ENCODE measurements at places on chromosomes 5 and 9.

DNA sequence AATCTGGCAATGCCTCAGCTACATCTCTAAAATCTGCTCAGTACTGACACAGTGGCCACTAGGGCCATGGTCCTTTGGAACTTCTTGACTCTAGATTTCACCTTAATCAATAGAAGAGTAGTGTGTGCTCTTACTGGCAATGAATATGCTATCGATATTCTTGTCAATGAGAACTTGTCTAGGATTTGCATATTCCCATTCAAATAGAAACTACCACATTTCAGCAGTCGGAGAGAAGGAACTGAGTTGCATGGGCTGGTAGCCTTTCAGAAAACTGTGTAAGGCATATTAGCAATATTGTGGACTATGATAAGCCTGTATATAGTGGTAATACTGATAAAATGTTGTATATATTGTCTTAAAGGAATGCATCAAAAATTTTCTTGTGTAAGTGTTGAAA lies 45.3 kb upstream of the NAA35 start:
- DNase-seq: no peak

GRCh38 chr5:116420540-116420939 lies 154.1 kb downstream of the SEMA6A start:
- no peak for DNase-seq

GRCh38 chr9:76114144-76114543 lies 223.7 kb downstream of the PCSK5 start:
- no peak for DNase-seq

DNA sequence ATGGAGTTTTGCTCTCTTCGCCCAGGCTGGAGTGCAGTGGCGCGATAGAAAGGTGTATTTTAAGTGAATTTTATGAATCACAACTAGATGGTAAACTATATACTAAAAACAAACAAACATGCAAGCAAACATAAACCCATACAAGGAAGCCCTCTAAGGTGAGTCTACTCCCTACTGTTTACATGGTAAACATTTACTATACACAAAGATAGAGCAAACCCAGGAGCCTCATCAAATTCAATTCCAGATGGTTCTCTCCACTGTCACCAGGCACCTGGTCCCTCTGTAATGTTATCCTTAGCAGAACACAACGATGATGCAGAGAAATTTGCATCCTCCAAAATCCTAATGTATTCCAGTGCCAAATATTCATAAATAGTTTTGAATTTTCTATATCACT lies 17.9 kb downstream of the ANKH start:
- no peak for DNase-seq

DNA sequence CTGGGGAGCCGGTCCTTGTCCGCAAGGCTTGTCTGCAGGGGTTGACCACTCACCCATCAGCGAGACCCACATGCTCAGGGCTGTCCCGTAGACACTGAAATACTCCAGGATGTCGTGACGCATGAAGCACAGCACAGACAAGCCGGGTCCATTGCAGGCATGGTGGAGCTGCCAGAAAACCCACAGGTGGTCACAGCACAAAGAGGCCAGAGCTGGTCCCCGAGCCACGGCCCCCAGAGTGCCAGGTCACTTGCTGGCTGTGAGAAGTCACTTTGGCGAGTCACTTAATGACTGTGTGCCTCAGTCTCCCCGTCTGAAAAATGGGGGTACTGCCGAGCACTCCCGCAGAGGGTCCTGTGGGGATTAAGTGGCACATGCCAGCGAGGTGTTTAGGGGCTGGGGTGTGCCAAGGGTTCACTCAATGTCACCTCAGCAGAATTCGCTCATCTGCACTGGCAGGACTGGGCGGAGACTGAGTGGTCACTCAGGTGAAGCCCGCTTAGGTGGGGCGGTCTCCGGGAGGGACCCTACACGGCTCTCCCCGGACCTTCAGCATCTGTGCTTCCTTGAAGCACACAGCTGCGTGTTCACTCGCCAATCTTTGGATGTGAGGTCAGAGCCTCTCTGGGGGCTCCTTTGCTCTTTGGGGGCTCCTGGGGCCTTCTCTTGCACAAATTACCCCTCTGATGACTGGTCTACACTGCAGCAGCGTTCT lies 4.5 kb downstream of the MYMK start:
- no peak for DNase-seq

DNA sequence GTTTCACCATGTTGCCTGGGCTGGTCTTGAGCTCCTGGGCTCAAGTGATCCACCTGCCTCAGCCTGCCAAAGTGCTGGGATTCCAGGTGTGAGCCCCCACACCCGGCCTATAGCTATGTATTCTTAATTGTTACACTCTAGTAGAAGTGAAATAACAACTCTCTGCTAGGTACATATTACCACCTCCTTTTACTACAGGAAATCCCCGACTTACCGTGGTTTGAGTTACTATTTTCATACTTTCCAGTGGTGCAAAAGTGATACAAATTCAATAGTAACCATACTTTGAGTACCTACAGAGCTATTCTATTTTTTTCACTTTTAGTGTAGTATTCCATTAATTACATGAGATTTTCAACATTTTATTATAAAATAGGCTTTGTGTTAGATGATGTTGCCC lies 719 bp downstream of the ARL14EPL start:
- DNase-seq: no peak

DNA sequence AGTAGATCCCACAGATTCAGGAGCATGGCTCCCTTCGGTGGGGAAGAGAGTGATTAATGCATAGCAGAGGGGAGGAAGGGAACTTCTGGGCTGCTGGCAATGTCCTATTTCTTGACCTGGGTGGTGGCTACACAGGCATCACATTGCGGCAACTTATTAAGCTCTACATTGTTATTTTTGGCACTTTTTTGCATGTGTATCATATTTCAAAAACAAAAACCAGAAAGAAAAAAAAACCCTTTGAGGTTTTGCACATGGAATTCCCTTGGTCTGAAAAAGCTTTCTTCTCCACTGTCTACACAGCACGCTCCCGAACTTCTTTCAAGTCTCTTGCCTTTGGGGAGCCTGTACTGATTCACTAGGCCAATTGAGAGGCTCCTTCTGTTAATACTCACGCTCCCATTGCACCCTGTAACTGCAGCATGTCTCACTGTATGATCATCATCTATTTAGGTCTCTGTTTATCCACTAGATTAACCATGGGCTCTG lies 25.1 kb downstream of the CEMIP2 start:
- no peak for DNase-seq

DNA sequence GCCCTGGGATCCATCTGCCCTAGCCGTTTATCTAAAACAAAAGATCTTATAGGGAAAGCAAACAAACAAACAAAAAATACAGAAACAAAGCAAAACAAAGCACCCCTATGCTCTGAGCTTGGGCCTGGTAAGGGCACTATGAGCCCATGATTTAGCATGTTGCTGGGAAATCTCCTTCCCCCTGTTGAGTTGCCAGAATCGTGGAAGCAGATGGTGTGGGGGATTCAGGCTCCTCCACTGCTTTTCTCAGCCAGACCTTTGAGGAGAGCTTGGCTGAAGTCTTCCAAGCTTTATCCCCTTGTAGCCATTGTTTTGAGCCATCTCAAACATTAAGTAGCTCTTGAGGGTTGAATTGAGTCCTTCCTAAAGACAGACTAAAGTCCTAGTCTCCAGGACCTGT lies 29.9 kb downstream of the TMC1 start:
- DNase-seq: no peak

- DNase-seq: no peak
Observed at GRCh38 chr9:106718936-106719335, 144.0 kb upstream of the ZNF462 start.

DNA sequence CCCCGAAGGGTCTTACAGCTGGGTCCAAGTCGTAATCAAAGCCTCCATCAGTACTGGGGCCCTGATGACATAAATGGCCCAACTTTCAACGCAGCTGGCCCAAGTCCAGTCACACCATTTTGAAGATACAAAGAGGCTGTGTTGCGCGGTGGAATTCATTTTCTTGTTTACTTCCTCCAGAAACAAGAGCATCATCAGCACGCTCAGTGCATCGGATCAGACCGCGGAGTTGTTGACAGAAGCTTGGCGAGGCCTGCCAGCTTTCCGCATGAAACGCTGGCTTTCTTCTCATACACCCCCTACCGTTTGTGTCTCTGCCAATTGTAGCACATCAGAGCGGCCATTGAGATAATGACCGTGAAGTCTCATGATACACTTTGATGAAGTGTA lies 101.7 kb upstream of the SPATA31D4 start:
- no peak for DNase-seq

- DNase-seq: no peak
Observed at GRCh38 chr9:134320126-134320867, 6.0 kb upstream of the RXRA start.

GRCh38 chr5:10481241-10481935 lies 39.7 kb downstream of the ROPN1L start:
- DNase-seq: no peak

Data from activated T-cell treated with anti-CD3 and anti-CD28 coated beads for 24 hours (primary cell).